Activated T-helper 1 cell treated with anti-CD3 and anti-CD28 coated beads, Interleukin-2, amount 50 U/mL, for 16 hours (primary cell): ENCODE measurements at places on chromosomes 13 and 19.
A peak's percentile ranks its signal among the peaks of the same experiment; 100 is the strongest.

DNA sequence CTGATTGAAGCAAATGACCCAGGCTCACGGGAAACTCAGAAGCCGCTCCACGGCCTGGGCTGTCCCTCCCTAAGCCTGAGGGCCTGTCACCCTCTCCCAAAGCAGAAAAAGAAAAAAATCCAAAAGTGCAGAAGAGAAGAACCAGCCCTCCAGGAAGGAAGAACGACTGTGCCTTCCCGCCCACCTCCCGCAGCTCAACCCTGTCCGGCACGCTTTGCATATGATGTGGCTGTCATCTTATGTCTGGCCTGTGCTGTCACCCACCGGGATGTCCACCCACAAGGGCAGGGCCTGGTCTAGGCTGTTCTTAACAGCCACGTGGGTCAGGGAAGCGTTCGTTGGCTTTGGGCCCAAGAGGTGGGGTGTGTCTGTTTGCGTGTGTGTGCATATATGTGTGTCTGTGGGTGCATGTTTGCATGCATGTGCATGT is 13.7 kb downstream of the ZBTB7A start:
- DNase-seq = no peak

DNA sequence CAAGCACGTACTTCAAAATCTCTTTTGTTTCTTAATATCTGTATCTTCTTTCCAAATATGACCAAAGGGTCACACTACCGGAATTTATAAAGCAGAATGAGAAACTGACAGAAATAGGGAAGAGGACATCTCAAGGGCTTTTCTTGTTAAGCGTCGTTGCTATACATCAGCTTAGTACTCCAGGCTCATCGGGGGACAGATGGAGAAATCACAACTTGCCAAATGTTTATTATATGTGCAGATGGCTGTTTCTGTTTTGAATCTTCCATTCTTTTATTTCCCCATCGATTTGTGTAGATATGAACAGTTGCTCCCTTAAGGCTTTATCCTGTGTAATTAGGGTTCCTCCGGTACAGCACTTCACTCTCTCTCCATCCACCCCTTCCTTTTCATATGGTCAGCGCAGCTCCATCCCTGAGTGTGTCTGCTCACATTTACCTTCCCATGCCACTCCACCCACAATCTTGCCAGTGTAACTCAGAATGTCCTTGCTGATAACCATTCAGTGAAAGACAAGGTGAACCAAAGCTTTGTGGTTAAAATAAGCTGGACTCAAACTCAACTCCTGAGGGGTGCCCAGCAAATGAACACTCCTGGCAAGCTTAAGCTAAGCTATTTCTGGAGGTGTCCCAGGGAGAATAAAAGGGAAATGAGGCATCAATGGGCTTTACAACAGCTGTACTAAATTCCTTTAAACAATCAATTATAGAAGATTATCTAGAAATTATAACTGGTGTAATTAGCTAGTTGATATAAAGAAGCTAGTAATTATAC is 51.3 kb downstream of the TBC1D4 start:
- no peak for DNase-seq

- no peak for DNase-seq
These were observed 9.7 kb downstream of the INAFM1 start for GRCh38 chr19:47284324-47284899.

DNA sequence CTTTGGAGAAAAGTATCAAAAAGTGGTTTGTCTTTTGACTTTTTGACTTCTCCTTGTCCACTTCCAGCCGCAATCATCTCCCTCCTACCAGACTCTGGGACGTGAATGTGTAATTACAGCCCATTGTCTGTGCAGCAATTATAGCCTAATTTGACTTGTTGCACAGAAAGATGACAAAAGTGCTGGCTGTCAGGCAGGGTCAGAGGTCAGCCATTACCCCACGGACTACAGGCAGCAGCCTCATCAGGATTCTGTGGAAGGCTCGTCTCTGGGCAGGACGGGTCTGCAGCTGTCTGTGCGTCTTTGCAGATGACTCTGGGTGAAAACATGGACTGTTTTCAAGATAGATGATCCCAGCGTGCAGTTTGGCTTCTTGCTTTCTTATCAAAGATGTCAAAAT is 102.2 kb upstream of the EDNRB start:
- DNase-seq = no peak

- DNase-seq = no peak
These were observed 459.1 kb upstream of the GPC6 start for GRCh38 chr13:92767468-92767867.

DNA sequence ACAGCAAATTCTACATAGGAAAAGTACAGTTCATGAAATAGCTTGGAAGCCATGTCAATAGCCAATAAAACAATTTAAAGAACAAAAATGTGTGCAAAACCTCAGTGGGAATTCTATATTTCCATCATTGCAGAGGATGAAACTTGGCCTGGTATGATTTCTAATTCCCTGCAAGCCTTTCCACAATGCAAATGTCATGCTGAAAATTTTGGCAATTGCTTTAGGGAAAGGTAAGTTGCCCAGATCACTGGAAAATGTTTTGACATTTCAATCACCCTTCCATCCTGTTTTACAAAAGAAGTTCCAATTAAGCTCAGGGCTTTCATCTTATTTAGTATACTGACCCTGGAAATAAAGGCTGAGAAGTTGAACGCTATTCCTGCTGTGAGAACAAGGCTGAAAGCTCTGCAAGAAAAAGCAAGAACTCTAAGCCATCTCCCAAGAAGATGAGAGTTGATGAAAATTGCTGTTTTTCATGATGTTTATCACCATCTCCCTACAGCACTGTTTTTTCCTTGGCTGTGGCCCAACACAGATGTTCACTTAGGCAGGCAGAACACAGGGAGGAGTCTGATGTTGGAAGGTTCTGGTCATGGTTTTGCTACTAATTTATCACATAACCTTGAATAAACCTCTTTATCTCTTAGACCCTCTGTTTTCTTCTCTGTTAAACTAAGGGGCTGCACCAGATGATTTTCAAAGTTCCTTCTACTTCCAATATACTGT is 263.7 kb downstream of the KCTD12 start:
- DNase-seq = no peak

- DNase-seq = no peak
These were observed 515.8 kb downstream of the SLITRK6 start for GRCh38 chr13:85283408-85283807.

GRCh38 chr19:17448131-17448967 is at the start of gene TMEM221:
Gene TMEM221 (minus strand): TSS chr19:17448668. CDS start chr19:17448462, 206 bp downstream.
- DNase-seq = peak; percentile 22
